ENCODE measurements at places on chromosomes 16 and 17.

GRCh38 chr17:78219396-78220150 lies 5.5 kb downstream of the BIRC5 start:
- DNase-seq = no peak

DNA sequence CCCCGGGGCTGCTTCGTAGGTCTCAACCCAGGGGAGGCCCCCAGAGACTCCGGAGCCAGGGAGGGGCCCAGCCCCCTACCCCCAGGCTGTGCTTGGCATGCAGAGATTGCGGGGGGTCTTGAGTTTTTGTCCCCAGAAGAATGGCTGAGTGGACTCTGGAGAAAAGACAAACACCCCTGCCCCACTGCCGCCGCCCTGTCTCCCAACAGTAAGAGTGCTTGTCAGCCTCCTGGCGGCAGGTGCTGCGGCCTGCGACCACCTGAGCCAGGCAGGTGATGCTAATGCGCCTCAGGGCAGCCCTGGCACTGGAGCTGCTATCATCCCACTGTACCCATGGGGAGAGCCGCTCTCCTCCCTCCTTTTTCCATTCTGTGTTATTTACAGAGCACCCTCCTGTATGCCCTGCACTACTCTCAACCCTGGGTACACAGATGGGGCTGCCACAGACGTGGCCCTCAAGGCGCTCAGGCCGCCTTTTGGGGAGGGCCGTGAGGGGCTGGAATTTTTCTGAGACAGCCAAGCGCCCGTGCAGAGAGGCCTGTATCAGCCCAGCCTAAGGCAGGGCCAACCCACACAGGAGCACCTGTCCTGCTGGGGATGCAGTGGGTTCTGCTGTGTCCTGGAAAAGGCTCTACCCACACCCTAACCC lies 2.6 kb upstream of the IL17C start:
- DNase-seq = no peak

- no peak for DNase-seq
Observed at GRCh38 chr17:56737421-56738161, 96.1 kb downstream of the C17orf67 start.

- no peak for DNase-seq
Observed at GRCh38 chr17:17400566-17401184, 76.1 kb upstream of the MED9 start.

GRCh38 chr16:80931801-80932707 lies 74.6 kb downstream of the CMC2 start:
- peak; percentile 28 for DNase-seq

DNA sequence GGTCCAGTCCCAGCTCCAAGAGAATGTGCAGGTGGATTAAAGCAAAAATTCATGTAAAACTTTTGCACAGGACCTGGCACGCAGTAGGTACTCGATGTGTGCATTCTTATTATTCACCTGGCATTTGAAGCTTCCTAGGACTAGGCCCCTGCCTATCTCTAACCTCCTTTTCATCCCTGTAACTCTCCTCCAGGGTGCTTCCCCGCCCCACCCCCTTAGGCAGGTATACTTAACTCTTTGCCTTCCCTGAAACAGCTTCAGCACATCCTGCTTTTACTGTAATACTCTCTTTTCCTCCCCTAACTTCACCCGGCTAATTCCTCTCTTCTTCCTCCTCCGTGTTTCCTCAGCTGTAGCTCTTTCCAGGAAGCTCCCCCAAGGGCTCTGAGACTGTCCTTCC lies 54.8 kb downstream of the CDK5R1 start:
- DNase-seq = no peak

DNA sequence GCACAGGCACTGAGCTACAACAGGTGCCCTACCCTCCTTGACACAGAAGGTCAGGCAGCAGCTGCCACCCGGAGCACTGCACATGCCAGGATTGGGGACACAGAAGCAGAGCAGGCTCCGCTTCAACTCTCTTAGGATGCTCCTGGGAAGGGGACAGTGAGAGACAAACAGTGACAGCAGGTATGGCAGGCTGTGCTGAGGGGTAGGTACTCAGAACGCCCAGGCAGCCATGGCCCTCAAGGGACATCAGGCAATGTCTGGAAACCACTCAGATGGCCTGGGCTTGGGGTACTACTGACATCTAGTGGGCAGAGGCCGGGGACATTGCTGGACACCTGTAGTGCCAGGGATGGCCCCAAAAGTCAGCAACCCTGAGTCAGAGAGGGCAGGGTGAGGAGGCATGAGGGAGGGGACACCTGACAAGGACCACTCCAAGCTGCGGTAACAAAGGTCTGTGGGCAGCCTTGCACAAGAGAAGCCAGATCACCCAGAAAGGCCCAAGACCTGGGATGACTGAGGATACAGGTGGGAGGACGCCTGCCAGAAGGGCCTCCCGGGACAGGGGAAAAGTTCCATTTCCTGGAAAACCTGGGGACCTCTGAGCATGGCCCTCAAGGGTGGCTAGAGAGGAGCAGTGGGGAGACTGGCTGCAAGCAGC lies 21.2 kb downstream of the PEMT start:
- peak; percentile 47 for DNase-seq
